ENCODE measurements at places on chromosomes 16 and 17.

DNA sequence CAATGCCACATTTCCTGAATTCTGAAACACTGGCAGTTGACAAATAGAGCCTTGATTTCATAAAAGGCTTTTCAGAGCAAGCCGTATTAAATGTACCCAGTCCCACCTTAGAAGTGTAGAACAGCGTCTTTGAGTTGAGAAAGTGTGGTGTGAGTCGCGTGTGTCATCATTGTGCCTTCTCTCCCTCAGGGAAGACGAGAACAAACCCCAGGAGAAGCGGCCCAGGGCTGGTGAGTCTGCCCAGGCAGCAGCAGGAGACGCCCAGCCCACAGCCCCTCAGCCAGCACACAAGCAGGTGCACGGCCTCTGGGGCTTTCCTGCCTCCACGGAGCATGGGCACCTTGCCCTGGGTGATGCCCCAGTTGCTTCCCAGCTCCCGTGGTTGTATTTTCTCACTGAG is 34.0 kb downstream of the CIBAR2 start:
- DNase-seq = no peak

- no peak for DNase-seq
Measured at GRCh38 chr17:15109608-15110007, 155.5 kb downstream of the PMP22 start.

GRCh38 chr16:75111961-75112733 is 4.4 kb downstream of the LDHD start:
- DNase-seq = no peak

GRCh38 chr17:17978481-17979424 is 6.1 kb downstream of the DRC3 start:
- no peak for DNase-seq

DNA sequence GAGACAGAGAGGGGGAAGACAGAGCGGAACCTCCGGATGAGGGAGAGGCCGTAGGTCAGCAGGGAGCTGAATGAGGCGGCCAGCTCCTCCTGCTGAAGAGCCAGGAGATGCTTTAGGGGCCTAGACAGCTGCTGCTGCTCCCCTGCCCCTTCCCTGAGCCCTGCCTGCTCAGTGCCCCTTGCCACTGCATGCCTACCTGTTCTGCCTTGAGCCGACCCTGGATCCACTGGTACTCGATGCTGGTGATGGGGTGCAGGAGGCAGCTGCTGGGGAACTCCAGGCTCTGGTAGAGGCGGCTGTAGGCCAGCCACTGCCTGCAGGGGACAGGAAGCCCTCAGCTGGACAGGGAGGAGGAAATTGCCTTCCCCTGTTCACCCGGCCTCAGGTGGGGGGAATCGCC is 7.6 kb downstream of the UNC13D start:
- no peak for DNase-seq

- DNase-seq = no peak
Measured at GRCh38 chr17:36550491-36551417, 6.0 kb downstream of the GGNBP2 start.

DNA sequence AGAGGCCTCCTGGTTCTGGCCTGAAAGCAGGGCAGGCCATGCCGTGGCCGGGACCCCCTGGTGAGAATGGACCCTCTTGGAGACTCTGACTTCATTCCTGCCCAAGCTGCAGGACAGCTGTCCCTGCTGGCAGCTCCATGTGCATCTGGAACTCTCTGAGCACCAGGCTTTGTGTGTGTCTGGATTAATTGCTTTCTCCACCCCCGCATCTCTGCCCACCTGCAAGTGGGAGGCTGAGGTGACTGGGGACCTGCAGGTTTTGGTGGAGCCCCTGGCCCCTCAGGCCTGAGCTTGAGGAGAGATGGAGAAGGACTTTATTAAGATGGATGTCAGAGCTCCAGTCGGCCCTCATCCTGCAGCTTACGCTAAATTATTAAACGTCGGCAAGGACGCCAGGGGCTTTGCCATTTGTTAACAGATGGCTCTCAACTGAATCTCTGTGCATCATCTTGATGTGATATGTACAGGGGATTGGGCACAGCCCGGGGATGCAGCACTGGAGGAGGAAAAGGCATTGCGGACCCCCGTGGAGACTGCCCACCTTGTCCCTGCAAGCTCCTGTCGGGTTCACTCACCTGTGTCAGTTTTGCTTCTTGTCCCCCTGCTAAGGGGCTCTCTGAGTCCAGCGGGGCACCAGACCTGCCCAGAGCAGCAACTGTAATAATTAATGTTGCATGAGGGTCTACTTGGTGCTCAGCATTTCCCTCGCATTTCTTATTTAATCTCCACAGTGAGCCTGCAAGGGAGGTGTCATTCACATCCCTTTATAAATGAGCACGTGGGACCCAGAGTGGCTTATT is 154.1 kb upstream of the RPL38 start:
- peak; percentile 94 for DNase-seq

GRCh38 chr17:42009170-42009569 is 8.1 kb downstream of the DNAJC7 start:
- DNase-seq = no peak

DNA sequence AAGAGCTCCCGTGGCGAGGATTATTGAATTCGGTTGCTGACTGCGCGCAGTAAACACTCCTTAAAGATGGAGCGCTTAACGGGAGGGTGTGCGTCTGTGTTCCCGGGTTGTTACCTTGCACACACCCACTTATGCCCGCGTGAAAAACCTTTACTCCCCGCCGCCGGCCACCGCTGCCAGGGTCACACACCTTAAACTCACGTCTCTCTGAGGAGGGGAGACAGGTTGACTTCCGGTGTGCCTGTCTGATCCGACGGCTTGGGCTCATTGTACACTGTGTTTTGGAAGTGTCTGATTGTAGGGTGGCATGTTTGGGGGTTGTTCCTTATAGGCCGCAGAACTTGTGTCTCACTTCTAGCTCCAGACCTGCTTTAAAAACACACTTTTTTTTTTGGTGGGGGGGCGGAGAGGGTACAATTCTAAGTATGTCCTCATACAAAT is 66.8 kb downstream of the KPNA2 start:
- DNase-seq = no peak

DNA sequence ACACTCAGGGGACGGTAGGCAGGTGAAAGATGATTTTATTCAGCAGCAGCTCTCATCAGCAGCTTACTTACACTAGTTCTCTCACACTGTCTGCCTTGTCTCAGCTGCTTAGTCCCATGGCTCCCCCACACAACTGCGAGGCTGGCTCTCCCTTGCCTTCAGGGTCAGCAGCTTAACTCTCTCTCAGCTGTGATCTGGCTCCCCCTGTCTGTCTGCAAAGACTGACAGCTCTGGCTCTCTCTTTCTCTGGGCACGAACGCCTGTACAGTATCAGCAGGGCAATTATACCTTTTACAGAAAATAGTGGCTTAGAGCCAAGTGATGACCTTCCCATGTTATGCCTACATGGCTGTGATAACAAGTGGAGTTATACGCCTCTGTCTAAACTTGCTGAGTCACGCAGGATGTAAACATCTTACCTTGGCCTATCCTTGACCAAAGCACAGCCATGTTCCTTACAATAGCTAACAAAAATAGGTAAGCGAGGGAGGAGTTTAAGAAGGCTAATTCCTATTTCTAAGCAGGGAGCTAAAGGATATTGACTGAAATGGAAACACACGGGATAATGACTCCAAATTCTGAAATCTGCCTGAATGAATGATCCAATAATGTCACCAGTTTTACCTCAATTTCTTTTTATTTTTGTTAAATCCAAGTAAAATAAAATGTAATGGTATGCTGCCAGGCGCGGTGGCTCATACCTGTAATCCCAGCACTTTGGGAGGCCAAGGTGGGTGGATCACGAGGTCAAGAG is 1.1 kb upstream of the NDUFAB1 start:
- peak; percentile 7 for DNase-seq

GRCh38 chr16:28923652-28924398 is 1.2 kb downstream of the RABEP2 start:
- no peak for DNase-seq

GRCh38 chr17:72425794-72426168 is 305.0 kb downstream of the SOX9 start:
- DNase-seq = no peak

DNA sequence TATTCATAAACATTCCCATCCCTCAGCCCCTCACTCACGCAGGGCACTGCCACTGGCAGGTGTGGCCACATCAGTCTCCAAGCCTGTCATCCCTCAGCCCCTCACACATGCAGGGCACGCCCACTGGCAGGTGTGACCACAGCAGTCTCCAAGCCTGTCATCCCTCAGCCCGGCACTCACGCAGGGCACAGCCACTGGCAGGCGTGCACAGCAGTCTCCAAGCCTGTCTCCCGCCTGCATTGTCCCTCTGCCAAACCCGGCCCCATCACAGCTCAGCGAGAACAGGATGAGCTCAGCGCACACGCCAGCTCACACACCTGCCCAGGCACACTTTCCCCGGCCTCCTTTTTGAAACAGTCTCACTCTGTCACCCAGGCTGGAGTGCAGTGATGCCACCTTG is 11.4 kb upstream of the KREMEN2 start:
- no peak for DNase-seq

GRCh38 chr17:45155483-45155882 is 6.2 kb upstream of the HEXIM2 start:
- DNase-seq = no peak

- no peak for DNase-seq
Measured at GRCh38 chr16:69188236-69188549, 1.2 kb downstream of the SNTB2 start.

DNA sequence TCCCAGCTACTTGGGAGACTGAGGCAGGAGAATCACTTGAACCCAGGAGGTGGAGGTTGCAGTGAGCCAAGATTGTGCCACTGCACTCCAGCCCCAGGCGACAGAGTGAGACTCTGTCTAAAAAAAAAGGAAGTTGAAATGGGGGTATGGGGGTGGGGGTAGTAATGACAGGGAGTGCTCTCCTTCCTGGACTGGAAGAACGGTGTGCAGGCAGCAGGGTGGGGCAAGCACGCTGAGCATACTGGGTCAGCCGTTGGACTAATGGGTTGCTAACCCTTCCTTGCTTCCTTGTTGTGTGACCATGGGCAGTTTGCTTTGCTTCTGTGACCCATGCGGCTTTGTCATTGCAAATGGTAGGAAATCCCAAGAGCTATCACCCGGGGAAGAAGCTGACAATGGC is 16.5 kb downstream of the KATNIP start:
- DNase-seq = no peak

DNA sequence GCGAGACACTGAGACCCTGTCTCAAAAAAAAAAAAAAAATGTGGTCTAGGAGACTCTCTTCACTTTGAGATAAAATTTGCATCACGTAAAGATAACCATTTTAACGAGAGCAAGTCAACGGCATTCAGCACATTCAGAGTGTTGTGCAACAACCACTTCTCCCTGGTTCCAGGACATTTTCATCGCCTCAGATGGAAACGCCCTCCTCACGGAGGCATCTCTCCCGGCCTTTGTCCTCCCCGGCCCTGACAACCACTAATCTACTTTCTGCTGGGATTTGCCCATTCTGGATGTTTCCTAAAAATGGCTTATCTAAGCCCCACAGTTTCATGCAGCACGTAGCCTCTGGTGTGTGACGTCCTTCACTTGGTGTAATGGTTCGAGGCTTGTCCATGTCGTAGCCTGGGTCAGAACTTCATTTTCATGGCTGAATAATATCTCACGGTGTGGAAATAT is 6.4 kb upstream of the NPRL3 start:
- DNase-seq = no peak

DNA sequence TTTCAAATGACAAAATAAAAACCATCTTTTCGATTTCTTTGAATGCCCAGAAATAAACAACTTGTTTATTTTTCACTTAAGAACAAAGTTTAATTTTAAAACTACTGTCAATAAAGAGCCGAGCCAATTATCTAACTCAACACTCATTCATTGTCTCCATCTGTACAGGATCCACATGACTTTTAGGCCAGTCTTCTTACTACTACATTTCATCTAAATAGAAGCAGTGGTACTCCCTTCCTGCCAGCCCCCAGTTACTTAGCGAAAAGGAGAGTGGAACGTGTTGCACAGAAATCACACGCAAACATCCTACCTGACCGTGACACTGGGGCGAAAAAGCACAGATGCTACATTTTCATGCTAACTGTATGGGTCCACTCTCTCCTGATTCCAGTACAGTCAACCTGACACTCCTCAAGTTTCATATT is 1.2 kb downstream of the GNA13 start:
- DNase-seq = no peak

- no peak for DNase-seq
Measured at GRCh38 chr17:4407216-4407615, 26.5 kb upstream of the SPNS3 start.

GRCh38 chr17:27407916-27408864 is 48.1 kb upstream of the KSR1 start:
- DNase-seq = no peak

DNA sequence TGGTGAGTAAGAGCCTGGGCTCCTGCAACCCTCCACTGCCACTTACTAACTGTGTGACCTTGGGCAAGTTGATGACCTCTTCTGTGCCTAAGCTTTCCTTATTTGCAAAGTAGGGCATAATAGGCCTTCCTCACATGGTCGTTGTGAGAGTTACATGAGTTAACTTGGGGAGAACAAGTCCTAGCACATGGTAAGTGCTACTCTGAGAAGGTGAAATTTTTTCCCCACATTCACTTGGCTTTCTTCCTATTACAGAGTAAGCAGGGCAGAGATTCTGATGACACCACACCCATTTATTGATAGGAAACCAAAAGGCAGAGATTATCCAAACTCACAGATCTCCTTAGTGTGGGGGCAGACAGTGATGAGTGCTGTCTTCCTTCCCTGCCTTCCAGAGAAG is 1.6 kb downstream of the KCNH4 start:
- DNase-seq = no peak

- DNase-seq = peak; percentile 90
Measured at GRCh38 chr16:49701789-49702494, 154.0 kb downstream of the ZNF423 start.

GRCh38 chr17:81102352-81102751 is 63.0 kb upstream of the PVALEF start:
- no peak for DNase-seq

- no peak for DNase-seq
Measured at GRCh38 chr17:10042589-10043244, 137.6 kb upstream of the RCVRN start.

GRCh38 chr16:50747207-50747956 is 5.5 kb downstream of the CYLD start:
- DNase-seq = no peak

DNA sequence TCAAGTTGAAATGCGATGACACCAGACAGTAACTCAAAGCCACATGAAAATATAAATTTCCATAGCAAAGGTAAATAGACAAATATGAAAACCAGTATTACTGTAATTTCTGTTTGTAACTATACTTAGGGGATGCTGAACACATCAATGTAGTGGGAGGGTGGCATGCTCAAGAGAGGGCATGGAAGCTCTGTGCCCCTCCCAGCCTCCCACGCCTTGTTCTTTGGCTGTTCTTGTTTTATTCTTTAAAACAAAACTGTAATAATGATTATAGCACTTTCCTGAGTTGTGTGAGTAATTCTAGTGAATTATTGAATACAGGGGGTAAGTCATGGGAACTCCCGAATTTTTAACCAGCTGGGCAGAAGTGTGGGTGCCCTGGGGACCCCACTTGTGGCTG is 11.0 kb upstream of the GPT2 start:
- DNase-seq = no peak
